CD4-positive, alpha-beta T cell treated with Interleukin-10 for 1 hour (primary cell): ENCODE measurements at places on chromosomes 11 and 22.
A peak's percentile ranks its signal among the peaks of the same experiment; 100 is the strongest.

GRCh38 chr11:96905143-96905542, 515.3 kb downstream of the JRKL start:
- no peak for DNase-seq

- no peak for DNase-seq
These were observed 37.6 kb upstream of the UBASH3B start for GRCh38 chr11:122617926-122618325.

DNA sequence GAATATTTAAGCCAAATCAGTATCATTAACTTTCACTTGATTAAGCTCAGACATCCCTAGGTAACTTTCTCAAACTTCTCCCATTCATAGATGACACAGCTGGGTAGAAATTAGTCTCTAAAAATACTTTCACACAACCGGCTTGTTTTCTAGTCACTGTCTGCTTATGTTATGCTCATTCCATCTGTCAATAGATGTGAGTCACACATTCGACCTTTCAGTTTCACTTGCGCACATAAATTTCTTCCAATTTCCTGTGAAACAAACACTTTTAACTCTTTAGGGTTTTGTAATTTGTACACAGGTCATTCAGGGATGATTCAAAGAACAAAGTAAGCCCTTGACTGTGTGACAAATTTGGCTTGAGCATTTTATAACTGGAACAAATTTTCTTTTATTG, 723.0 kb downstream of the KCNA4 start:
- no peak for DNase-seq

GRCh38 chr11:132872211-132872610, 660.1 kb downstream of the OPCML start:
- DNase-seq = no peak

DNA sequence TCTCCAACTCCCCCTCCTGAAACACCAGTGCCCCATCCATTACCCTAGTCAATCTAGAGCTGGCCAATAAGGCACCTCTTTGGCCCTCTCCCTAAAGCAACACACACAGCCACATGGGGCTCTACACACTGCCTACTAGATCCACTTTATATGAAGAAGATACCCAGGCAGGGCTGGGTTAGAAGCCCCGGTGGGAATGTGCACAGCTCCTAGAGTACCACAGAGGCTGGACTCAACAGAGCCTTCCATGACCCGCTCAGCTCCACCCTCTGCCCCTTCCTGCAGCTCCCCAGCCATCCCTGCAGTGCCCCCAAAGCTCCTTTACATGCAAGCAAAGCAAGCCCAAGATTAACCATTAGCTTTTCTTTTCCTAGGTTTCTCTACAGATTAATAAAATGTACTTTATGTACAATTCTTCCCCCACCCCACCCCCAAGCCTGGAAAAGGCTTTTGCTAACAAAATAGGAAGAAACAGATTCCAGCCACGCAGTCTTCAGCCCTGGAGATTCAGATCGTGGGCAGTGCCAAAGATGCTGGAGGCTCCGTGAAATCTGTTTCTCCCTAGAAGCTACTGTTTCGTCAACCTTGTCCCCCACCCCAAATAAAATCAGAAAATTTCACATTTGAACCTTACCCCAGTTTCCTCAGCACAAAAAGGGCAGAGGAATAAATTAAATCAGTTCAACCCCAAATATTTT, 51.8 kb downstream of the IGSF9B start:
- DNase-seq = no peak

DNA sequence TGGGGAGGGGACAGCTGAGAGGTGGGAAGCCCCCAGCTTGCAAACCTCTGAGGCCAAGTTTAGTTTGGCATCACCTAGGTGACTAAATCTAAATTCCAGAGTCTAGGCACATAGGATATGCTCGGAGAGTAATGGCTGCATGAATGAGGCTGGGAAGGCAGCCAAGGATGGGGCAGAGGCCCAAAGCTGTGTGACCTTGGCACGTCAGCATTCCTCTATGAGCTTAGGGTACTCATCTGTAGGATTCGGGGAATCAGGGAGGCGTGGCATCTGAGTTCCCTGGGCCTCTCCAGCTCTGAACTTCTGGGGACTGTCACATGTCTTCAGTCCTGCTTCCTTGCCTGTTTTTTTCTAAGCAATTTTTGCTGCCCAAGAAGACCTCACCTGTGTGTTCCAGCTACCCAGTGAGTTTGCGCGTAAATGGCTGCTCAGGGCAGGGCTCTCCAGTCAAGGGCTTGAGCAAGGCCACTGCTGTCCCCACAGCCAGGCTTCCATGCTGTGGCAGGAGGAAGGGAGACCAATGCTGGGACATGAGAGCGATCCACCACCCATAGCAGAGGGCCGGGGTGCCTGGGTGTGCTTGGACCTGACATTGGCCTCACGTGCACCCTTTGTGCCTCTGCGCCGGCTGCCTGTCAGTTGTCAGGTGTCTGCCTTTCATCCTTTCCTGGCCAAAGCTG, 13.9 kb downstream of the DAGLA start:
- DNase-seq = no peak

DNA sequence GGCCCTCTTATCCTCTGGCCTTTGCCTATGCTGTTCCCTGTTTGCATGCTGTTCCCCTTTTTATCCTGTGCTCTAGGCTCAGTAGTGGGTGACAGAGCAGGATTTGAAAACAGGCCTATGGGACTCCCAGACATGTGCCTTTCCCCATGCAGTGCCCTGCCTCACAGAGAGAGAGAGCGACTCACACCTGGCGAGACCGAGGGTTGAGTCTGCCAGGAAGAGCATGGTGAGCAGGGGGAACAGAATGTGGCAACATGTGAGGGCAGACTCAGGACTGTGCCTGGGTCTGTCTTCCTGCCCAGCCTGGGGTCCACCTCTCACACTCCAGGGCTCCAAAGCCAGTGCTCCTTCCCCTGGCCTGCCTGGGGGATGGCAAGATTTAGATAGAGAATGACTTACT, 75.0 kb downstream of the NFAM1 start:
- DNase-seq = no peak

DNA sequence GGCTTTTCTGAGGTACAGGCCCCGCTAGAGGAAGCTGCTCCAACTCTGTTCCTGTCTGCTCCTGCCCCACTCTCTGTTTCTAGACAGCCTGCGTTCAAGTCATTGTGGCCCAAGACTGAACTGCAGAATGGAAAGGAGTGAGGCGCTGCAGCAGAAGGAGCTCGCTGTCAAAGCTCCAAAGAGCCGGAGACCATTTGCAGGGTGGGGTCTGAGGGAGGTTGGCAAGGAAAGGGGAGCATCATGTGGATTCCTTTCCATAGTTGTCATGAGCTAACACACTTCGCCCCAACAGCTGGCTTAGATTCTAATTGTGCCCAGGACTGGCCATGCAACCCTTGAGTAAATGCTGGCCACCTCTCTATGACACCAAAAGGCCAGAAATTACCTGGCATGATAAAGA, 18.8 kb downstream of the APOL4 start:
- DNase-seq = no peak

DNA sequence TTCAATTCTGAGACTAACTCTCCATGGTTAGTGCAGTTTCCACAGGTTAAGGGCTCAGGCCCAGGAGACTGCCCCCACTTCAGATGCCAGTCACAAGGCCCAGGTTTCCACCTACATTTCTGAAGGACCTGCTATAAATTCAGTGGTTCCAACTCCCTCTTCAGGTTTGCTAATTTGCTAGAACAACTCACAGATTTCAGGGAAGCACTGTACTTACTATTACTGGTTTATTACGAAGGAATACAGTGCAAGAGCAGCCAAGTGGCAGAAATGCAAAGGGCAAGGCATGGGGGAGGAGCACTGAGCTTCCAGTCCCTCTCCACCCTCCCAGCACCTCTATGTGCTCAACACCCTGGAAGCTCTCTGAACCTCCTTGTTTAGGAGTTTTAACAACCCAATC, 39.3 kb upstream of the SPON1 start:
- DNase-seq = no peak

GRCh38 chr22:27113211-27113635, 455.8 kb downstream of the MIAT start:
- peak; percentile 10 for DNase-seq
